ENCODE measurements at places on chromosomes 1 and 21.

- DNase-seq: no peak
Measured at GRCh38 chr1:87436534-87436933, 107.9 kb downstream of the LMO4 start.

DNA sequence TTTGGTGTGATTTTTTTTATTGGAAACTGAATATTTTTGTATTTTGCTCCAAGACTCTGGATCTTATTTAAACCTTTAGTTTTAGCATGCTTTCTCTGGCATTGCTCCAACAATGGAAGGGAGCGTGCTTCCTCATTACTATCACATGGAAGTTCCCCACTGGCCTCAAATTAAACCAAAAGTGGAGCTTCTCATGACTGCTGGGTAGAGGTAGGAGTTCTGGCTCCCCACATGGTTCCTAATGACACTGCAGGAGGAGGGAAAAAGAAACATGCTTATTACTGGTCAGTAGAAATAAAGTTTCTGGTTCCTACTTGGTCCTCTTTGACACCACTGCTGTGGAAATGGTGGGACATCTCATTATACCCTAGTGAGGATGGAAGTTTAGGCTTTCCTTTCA lies 310.5 kb downstream of the PTGER3 start:
- no peak for DNase-seq

- DNase-seq: no peak
Measured at GRCh38 chr1:65359888-65360287, 50.5 kb downstream of the DNAJC6 start.

DNA sequence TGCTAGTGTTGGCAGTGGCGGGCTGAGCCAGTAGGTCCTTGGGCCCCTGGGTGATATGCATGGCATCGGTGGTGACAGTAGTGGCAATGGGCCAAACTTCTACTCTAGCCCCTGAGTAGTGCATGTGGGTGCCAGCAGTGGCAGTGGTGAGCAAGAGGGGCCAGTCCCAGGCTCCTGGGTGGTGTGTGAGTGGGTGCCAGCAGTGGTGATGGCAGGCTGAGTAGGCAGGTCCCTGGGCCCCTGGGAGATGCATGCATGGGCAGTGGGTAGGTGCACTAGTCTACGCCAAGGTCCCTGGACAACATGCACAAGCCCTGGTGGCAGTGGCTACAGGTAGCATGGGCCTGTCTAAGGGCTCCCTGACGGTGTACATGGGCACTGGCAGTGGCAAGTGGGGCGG lies 24.6 kb upstream of the TTC22 start:
- no peak for DNase-seq

- DNase-seq: no peak
Measured at GRCh38 chr1:209590405-209590804, 6.9 kb downstream of the CAMK1G start.

- DNase-seq: no peak
Measured at GRCh38 chr1:58899587-58900271, 115.9 kb upstream of the JUN start.

DNA sequence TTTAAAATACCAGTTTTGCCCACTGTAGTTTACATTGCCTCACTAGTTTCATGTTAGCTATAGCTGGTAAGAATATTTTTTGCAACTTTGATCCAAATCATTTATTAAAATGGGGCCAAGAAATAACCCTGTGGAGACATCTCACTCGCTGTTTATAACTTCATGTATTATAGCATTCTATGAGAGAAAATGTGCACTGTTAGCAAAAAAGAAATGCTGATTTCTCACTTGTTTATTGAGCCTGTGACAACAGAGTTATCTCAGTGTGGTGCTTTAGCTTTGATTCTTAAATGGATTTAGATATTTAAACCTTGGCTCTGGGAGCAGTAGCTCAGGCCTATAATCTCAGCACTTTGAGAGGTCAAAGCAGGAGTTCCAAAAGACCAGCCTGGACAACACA lies 127.9 kb downstream of the PIK3R3 start:
- DNase-seq: no peak

DNA sequence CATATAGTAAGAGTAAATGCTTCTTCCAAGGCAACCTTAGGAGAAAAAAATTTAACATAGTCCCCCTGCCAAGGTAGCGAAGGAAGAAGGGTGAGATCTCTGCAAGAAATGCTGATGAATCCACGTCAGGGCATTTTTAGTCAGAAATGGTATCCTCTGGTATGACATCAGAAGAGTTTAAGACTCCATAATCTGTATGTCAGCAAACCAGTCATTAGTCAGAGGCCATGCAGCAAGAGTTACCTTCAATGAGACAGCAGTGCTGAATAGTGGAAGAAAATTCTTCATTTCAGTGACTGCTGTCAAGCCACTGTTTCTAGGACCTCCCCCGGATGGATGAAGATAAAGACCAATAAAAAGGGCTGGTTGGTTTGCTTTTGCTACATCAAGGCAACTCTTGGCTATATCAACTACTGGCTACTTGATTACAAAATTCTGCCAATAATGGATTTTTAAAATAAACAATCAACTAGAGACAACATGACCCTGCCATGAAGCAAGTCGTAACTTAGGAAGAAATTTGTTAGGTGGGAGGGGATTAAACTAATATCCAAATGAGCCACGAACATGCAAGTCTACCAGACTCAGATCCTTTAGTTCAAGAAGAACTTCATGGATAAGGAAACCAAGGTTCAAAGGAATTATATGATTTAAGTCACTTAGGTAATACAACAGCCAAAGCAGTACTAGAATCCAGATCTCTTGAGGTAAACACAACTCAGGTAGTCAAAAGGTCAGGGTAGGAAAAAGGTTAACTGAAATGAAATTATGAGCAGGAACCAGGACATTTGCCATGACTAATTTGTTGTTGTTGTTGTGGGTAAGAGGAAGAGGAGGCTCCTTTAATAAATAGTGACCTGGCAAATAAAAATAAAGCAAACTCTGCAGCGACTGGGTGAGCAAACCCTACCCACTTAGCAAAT lies 25.6 kb upstream of the GUCA2A start:
- no peak for DNase-seq

DNA sequence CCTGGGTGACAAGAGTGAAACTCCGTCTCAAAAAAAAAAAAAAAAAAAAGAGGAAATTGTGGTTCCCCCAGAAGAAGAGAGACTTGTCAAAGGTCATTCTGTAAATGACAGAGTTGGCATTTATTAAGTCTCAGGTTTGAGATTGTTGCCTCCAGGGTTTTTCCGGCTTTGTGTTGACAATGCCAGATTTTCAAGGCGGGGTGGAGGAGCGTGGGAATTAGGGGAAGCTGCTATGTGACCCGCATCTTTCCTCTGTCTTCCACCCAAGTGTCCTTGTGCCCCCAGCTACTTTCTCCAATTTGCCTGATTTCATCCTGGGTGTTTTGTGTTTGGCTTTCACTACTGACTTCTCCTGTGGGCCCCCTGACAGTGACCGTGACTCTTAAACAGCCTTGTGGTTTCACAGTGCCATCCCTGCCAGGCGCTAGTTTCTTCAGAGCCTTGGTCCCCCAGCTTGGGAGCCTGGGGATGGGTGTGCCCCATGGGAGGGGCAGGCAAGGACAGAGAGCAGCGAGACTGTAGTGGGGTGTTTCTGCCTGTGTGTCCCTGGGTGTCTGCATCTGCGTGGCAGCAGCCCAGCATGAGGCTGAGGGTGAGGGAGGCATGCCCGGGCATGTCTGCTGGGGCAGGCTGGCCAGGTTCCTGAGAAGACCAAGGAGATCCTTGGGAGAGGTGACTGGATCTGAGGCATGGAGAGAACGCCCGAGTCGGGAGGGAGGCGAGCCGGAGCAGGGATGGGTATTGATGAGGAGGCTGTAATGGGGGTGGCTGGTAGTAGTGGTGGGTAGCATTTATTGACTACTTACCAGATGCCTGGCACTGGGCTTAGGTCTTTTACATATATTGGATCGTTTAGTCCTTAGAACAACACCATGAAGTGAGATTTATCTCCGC lies 46.3 kb downstream of the IER5 start:
- DNase-seq: no peak

GRCh38 chr1:208008534-208008933 lies 97.6 kb upstream of the CD34 start:
- no peak for DNase-seq

GRCh38 chr21:45655124-45655523 lies 11.6 kb downstream of the PCBP3 start:
- no peak for DNase-seq

DNA sequence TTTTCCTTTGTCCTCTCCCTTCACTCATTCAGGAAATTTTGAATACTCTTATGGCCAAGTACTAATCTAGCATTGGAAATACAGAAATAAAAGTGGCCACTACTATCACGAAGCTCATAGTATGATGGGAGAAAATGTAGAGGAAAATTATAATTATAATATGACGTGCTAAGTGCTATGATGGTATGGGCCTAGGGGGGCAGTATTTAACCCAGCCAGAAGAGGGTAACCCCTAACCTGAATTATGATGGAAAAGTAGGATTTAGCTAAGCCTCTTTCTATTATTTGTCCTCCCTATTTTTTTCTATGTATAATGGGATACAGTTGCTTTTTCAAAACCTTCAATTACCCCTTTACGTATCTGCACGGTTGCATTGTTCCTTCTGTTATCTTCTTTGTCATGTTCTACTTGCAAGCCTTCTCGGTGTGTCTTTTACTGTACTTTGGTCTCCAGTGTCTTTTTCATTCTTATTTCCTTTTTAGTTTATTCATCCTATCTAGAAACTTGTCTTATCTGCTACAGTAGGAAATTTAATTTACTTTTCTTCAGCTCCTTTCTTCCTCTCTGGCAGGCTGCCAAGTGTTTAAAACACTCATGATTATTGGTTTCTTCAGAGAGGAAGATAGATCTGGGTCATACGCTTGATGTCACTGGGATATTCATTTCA lies 88.8 kb upstream of the GPR52 start:
- no peak for DNase-seq

- DNase-seq: no peak
Measured at GRCh38 chr1:80987106-80987505, 813.6 kb upstream of the ADGRL2 start.

DNA sequence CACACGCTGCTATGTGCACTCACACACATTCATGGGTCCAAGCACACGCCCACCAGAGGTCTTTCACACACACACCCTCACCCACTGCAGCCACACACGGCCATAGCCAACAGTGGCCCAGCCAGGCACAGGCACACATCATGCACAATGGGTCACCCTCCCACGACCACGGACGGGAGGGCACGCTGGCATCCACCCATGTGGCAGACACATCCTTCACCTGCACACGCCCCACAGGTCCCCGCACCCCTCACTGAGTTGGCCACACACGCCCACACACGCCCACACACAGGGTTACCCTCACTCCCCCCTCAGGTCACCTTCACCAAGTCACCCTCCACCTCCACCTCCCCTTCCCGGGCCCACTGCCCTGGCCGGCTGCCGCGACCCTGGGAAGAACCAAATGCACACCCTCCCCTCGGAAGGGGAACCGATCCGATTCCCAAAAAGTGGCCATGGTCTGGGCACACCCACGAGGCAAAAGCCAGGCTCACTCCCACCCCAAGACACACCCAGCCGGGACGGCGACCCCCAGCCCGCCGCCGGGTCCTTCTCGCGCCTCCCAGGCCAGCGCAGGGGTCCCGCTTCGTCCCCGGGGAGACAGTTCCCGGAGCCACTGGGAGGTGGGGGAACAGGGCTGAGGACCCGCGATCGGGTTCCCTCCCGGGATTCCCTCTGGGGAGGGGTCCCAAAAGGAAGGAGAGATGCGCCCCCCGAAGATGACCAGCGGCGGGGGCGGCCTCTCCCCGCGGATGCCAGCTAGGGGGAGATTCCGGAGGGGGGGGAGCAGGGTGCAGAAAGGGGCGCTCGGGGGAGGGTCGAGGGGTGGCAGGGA lies 860 bp downstream of the SDC3 start:
- no peak for DNase-seq

DNA sequence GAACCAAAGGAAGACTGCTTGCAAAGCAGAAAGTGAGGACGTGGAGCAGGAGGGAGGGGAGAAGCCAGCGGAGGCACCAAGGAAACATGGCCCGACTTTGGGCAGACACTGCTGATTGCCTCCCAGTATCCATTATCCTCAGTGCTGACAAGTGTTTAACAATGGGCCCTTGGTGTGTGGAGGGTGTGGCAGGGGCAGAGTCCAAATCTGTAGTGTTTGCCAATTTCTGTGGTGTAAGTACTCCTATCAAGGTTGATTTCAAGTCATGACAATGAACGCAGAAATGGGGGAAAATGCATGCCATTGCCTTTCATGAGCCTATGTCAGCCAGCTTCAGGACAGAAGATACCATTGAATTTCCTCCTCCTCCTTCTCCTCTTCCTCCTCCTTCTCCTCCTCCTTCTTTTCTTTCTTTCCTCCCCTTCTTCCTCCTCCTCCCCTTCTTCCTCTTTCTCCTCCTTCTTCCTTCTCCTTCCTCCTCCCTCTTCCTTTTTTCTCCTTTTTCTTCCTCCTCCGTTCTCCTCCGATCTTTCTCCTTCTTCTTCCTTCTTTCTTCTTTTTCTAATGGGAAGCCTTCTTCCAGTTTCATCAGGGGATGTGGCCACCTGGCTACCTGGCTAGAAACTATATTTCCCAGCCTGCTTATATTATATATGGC lies 10.3 kb upstream of the PHC2 start:
- DNase-seq: no peak

GRCh38 chr1:181129771-181130606 lies 41.5 kb downstream of the IER5 start:
- DNase-seq: no peak

DNA sequence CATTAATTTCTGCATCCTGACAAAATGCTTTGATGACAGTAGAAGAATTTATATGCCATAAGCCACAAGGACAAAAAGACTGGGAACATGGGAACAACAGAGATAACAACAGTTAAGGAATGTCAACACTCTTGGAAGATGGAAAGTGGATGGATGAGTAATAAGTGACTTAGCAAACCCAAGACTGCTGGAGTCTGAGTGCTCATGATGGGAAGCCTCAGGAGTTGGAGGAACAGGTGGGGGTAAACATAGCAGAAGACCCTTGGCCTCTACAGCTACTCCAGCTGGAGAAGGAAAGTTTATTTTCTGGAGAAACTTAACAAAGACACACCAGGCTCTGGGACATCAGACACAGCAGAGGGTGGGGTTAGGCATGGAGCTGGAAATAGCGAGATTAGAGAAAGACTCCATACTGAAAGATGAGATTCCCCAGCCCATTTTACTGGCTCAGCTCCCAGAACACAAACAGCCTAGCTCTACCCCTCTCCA lies 13.6 kb downstream of the G0S2 start:
- DNase-seq: no peak

GRCh38 chr1:198295971-198296370 lies 139.2 kb downstream of the NEK7 start:
- DNase-seq: no peak

DNA sequence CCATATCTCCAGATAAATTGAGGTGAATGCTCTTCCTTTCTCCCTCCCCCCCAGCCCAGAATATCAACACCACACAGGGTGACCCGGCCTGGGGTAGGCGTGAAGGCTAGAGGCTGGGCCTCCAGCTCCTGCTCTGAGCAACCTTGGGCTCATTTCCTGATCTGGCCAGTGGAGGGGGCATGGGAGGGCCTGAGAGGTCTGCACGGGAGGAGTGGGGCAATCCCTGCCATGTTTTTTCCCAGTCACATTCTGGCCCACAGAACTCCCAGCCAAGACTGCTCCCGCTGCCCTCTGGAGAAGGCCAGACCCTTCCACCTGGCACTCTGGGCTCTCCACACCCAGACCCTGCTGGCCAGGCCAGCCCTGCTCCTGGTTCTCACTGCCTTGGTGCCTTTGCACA lies 3.9 kb downstream of the CLDN19 start:
- DNase-seq: no peak

- peak; percentile 91 for DNase-seq
Measured at GRCh38 chr1:74652711-74653139, 20.9 kb downstream of the ERICH3 start.
